ENCODE measurements at places on chromosomes 3 and 15.

DNA sequence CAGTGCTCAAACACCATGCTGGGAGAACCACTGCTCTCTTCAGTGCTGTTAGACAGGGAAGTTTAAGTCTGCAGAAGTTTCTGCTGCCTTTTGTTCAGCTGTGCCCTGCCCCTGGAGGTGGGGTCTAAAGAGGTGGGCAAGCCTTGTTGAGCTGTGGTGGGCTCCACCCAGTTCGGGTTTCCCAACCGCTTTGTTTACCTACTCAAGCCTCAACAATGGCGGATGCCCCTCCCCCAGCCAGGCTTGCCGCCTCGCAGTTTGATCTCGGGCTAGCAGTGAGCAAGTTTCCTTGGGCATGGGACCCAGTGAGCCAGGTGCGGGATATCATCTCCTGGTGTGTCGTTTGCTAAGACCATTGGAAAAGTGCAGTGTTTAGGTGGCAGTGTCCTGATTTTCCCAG is 670.2 kb upstream of the ALCAM start:
- DNase-seq = no peak

DNA sequence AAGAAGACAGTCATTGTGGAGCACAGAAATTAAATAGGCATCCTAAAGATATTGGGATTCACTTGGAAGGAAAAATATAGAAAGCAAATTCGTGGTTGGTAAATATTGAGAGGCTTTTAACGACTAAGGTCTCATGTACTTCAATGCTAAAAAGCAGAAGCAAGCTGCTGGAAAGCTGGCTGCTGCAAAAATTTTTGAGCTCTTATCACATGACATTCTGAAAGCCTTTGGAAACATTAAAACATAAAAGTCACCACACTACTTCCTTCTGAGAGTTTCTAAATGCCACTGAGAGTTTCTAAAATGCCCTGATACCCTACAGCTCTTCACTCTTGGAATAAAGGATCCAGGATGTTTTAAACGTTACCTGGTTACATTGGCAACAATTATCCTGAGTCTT is 39.0 kb upstream of the CBLB start:
- DNase-seq = no peak

- no peak for DNase-seq
These were observed 124.4 kb upstream of the UBE2E2 start for GRCh38 chr3:23078735-23079134.

DNA sequence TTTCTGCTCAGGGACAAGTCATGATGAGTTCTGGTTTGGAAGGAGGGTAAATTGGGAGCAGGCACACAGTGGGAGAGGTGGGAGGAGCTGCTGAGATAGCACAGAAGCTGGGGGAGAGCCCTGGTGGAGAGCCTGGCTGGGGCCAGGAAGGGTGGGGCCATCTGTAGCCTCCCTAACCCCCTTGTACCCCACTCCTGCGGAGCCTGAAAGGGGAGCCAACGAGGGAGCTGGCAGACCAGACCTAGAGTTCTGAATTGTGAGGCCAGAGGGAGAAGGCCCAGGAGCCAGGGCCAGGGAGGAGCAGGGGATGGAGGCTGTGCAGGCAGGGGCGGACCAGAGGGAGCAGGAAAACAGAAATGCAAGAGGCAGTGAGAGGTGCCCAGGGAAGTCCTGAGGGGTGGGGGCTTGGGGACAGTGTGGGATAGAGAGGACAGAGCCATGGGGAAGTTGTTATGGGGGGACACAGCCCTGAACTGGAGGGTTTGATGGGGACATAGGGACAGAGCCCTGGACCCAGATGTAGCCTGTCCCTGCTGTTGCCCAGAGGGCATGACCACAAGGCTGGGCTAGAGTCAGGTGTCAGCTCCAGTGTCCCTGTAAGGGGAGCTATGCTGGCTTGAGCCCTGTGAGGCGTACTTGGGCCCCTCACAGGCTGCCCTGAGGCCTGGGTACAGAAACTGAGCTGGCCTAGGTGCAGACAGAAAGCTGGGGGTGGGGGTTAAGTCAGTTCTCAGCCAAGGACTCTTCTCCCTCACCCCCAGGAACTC is 1.2 kb downstream of the TMIE start:
- DNase-seq = no peak

DNA sequence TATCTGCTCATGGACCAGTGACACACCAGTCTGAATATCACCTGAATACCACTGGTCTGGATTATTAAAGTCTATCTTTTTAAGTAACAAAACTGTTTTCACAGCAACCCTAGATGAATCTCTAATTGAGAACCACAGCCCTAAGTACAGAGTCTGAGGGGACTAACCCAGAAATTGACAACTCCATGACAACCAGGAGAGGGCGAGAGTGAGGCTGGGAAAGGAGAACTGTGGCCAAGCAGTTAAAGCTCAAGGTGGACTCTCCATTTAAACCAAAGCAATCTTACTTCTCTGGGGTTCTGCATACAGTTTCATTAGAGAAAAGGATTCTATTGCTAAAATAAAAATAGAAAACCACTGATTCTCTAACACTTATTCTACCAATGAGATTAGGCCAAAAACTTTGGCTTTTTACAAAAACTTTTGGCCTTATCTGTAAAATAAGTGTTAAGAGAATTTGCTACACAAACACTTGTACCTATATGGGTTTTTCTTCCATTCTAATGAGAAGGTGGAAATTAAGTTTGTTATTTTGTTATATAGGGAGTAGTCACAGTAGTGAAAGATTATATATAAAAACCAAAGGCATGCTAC is 11.4 kb downstream of the NEK10 start:
- DNase-seq = no peak

- no peak for DNase-seq
These were observed 1.0 kb downstream of the LEKR1 start for GRCh38 chr3:156826896-156827882.

- DNase-seq = no peak
These were observed 596.9 kb upstream of the ARPP21 start for GRCh38 chr3:35042210-35042991.

DNA sequence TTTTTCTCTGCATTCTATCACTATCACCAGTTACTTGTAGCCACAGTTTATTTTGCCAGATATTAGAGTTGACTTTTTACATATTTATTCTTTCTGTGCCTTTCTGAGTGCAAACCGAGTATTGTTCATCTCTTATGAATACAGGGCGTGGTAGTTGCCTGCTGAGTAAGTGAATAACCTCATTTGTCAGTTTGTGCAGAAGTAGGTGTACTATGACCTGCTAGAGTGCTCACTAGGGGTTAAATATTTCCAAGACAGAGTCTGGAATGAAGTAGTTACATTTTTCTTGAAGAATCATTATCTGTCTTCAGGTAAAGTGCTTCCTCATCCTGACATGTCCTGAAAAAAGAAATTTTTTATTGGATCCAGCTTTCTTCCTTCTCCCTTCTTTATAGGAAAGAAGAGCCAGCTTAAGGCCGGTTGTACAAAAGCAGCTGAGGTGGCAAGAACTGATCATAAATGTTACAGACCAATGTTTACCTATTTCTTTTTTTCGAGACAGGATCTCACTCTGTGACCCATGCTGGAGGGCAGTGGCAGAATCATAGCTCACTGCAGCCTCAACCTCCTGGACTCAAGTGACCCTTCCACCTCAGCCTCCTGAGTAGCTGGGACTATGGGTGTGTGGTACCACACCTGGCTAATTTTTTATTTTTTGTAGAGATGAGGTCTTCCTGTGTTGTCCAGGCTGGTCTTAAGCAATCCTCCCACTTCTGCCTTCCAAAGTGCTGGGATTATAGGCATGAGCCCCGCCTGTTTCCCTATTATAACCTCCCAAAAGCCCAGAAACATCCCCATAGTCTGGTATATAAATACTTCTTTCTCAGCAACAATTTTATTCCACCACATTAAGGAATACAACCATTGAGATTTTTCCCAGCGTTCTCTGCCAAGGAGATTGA is 182.5 kb downstream of the TPRG1 start:
- DNase-seq = no peak

- DNase-seq = no peak
These were observed 87.8 kb downstream of the COL6A6 start for GRCh38 chr3:130604806-130605205.
